SW480 (cell line): ENCODE measurements at places on chromosomes 5 and 9.

DNA sequence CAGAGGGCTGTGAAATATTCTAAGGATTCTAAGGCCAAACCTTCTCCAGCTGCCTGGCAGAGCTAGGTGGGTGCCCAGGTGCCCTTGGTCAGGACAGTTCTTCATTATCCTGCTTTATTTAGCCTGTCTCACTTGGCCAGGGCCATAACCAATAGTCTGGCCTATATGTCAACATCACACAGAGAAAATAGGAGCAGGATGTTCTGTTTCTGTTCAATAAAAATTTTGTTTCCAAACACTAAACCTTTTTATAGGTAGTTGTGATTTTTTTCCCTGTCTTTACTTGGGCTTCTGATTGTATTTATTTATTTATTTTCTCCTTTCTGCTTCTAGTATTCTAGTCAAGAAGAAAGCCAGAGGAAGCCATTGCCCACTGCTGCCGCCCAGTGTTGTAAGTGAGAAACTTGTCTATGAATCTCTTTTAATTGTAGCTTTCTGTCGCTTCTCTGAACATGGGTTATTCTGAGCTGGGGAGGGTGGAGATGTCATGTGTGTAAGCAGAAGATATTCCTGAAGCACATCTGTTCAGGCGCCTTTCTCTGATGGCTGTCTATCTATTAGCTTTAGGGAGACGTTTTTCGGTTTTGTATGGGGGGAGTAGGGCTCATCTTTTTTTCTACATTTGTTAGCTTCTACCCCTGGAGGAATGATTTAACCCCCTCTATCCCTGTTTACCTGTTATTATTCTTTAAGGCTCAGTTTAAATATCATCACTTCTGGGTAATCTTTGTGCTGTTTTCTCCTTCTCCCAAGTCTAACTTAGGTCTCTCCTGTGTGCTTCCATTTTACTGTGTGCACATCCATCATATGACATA lies 97.1 kb downstream of the UNC13B start:
- peak; percentile 75 for DNase-seq

GRCh38 chr5:29963956-29964355 lies 1229.5 kb upstream of the CDH6 start:
- DNase-seq: no peak

- DNase-seq: peak; percentile 80
These were observed 1.0 kb downstream of the ADAMTS19 start for GRCh38 chr5:129460936-129461710.

DNA sequence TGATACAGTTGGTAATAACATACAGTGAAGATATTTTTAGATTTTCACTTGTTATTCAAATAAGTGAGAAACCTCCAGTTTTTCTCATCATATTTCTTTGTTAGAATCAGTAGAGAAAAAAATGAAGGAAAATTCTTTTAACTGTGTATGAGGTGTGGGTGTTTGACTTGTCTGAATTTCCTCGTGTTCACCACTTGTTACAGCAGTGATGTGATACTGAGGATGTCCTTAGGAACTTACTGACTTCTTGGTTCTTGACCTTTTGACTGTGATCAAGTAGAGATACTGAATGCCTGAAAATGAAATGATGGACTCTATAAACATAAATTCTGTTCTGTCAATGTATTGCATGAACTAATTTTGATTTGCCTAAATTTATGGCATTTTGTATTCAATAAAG lies 10.7 kb downstream of the PBX3 start:
- no peak for DNase-seq

DNA sequence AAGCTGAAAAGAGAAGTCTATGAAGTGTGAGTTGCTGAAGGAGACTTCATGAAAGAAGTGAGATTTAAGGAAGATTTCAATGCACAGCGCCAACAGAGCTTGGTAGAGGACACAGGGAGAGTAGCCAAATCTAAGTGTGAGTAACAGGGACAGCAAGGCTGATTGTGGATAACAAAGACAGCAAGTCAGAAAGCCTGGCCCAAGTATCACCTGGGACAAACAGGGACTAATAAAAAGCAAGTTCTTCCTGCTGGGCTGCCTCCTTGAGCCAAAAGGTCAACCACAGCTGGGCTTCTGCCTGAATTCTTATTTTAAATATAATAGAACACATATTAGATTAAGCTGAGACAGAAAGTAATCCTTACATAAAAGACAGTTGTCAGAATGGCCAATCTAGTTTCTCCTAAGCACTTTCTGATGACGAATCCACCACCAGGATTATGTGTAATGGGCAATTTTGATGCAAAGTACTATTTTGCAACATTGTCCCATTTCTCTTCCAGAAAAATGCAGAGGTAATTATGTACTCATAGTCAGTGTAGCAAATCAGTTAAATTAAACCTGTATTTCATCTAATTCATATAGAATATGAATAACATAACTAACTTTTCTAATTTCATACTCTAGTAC lies 73.8 kb downstream of the MAPKAP1 start:
- no peak for DNase-seq

DNA sequence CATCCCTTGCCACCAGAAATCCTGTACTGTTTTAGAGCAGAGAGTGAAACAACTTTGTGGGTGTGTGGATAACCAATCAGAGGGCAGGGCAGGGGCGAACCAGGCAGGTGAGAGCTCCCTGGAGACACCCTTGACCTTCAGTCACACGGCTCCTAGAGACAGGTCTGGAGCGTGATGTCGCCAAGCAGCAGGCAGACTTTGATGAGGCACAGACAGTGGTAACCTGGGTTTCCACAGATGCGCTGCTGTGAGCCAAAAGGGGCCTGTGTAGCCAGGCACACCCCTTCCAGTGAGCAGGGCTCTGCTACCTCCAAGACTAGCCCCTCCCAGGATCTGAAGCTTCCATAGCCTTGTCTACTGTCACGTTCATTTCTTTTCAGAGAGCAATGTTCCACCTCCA lies 317.8 kb upstream of the ADCY2 start:
- DNase-seq: no peak

DNA sequence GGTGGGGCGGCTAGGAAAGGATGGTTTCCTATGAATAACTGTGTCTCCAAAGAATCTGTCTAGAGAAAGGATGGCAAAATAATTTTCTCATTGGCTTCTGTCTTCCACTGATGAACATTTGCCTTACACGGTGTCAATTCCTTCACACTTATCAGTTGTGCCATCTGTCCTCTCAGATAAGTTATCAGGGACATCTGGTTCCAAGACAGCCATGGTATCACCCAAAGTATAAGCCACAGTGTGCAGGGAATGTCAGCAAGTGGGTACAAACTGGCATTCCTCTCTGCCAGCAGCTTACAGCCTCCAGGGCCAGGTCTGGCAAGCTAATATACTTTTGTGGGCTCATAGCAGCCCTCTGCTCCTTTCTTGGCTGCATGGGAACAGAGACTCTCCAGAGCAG lies 1092.0 kb downstream of the EFNA5 start:
- DNase-seq: no peak

GRCh38 chr5:177995691-177996595 lies at the start of gene PROP1:
PROP1 (minus strand) TSS chr5:177996242; CDS start chr5:177995933, 309 bp downstream.
- no peak for DNase-seq

- DNase-seq: no peak
These were observed 176.9 kb downstream of the EBF1 start for GRCh38 chr5:158922816-158923215.

DNA sequence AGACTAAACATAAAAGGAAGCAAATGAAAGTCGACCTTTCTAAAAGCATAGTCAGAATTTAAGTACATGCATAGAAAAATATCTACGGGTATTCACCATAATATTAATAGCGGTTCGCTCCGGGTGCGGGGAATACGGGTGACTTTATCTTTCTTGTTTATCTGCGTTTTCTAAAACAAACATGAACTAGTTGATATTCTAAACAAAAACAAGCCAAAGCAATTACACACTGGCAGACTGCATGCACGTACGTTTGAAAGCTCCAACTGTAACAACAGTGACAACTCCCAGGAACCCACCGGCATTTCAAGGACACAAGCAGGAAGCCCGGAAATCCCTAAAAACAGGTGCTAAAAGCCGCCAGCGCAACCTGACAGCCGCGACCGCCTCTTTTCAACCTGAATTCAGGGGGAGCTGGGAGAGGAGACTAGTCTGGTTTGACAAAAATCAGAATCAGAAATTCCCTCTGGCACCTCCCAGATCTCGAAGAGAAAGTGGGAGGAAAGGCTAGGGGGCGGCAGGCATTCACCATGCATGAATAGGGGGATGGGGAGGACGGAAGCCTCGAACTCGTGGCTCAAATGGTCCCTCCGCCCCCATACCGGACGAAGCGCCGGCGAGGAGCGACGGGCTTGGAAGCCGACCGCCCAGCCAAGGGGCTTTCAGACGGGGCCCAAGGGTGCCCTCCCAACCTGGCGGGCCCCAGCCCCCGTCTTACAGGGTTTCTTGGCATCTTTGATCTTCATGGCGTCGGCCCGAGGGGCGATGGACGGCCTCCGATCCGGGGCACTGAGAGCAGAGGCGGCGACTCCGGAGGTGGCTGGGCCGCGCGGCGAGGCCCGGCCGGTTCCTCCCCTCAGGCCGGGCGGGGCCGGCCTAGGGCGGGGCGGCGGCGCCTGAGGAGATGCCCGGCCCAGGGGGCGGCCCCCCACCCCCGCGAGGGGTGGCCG lies at the start of gene PANK3:
Gene PANK3 (minus strand): TSS at position 831 of the 950 bp plus-strand sequence. CDS start 85 bp downstream, at position 746.
- peak; percentile 63 for DNase-seq

DNA sequence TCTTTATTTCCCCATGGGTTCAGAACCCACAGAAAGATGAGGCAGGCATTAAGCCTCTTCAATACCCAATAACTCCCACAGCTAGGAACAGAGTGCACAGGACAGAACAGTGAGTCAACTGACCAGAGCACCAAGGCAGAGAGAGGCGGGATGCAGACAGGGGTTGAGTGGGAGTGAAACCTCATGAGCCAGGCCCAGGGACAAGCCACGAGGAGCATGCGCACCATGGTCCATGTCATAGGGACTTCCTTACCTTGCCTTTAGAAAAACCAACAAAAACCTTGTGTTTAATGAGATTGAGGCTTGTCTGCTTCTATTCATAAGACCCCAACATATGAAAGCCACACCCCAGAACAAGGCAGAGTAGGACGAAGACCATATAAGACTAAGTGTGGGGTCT lies 330.6 kb downstream of the DEPDC1B start:
- DNase-seq: no peak

DNA sequence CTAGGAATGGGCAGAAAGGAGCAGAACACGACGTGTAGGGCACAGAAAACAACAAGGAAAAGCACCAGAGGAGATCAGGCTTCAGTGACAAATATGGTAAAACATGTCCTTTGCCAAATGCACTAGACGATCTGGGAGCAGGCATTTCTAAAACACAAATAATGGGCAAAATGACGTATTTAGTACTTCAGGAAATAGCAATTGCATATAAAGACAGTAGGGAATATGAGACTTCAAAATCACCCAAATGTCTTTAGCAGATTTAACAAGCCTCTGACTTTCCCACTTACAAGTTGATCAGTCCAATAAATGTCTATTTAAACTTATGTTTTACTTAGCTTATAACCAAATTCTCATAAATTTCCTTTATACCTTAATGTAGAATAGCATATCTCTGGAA lies 969.6 kb upstream of the C9orf72 start:
- DNase-seq: no peak

DNA sequence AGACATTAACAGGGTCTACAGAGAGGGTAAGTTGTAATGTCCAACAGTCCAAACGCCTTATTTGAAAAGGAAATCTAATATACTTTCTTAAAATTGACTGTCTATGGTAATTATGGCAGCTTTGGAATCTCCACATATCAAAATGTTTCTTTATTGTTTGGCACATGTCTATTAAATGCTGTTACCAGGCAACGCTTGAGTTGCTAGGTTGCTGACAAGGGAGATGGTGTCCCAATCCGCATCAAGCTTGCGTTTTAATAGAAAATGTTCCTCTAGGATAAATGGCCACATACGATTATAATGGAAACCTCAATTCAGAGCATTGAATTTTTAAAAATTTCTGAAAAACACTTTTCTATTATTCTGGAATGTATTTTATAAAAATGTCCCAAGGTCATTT lies 9.2 kb downstream of the ANXA1 start:
- no peak for DNase-seq

GRCh38 chr5:56099346-56099745 lies 104.6 kb upstream of the IL6ST start:
- DNase-seq: no peak

- no peak for DNase-seq
These were observed 92.4 kb upstream of the PRRC1 start for GRCh38 chr5:127425037-127425436.

DNA sequence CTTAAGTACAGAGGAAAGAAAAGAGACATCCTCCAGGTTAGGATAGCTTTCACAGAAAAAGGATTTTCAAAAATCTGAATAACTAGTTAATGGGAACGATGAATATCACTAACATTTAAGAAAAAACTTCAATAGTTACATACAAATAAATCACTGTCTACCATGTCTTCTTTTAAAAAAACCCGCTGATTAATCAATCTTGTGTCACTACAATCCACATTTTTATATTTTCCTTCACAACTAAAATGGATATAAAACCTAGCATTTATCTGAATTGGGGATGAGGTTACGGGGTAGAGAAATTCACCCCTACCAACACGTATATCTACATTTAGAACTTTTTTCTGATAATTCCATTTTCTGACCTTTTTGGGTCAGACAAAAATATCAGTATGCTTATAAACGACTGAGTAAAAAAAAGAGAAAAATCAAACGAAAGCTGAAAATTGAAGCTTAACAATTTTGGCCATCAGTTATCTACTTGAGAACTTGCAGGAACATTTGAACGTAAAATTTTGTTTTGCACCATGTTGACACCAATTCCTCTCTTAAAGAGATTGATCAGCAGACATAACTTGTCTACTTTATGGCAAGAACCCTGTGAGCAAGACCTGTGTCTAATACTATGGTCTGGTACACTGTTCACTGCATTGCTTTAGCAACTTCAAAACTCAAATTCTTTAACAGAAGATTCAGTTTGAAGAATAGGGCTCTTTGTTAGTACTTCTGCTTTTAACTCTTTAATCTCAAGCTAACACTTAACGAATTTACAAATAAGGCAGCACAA lies 4.8 kb downstream of the NR3C1 start:
- no peak for DNase-seq

GRCh38 chr9:93576258-93577077 lies at the start of gene PHF2:
PHF2 (plus strand) TSS chr9:93576584; CDS start chr9:93576774, 190 bp downstream.
- no peak for DNase-seq
